ENCODE measurements at places on chromosomes 16 and 17.

GRCh38 chr17:76000755-76001521, at the start of gene CDK3:
Gene CDK3, plus strand, starts transcription at chr17:76000855. Its CDS starts 571 bp downstream, at chr17:76001426.
- DNase-seq: no peak

GRCh38 chr17:27596566-27597187, 34.3 kb upstream of the LGALS9 start:
- DNase-seq: no peak

DNA sequence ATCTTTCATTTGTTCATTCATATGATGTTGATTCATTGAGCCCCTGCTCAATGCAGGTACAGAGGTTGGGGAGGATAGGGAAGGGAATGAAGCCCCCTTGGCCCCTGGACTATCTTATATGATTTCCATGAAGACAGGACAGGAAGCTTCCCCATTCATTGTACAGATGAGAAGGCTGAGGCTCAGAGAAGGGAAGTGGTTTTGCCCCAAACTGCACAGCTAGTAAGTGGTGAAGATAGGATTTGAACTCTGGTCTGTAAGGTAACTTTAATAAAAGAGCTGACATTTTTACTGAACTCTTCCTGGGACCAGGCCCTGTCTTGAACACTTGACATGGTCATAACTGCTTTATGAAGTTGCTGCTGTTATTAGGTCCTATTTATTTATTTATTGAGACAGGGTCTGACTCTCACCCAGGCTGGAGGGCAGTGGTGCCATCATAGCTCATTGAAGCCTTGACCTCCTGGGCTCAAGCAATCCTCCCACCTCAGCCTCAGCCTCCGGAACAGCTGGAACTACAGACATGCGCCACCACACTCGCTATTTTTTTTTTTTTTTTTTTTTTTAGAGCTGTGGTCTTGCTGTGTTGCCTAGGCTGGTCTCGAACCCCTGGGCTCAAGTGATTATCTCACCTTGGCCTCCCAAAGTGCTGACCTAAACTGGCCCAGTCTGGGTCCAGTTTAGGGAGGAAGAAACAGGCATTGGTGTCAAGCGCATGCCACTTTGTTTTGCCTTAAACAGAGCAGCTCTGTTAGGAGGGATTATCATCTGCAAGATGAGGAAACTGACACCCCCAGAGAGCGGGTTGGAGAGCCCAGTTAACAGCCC, 5.0 kb downstream of the CTF1 start:
- no peak for DNase-seq

- no peak for DNase-seq
These were observed 77.6 kb upstream of the KSR1 start for GRCh38 chr17:27378482-27379175.

- no peak for DNase-seq
These were observed 323.3 kb downstream of the BCAS3 start for GRCh38 chr17:61000911-61001310.

DNA sequence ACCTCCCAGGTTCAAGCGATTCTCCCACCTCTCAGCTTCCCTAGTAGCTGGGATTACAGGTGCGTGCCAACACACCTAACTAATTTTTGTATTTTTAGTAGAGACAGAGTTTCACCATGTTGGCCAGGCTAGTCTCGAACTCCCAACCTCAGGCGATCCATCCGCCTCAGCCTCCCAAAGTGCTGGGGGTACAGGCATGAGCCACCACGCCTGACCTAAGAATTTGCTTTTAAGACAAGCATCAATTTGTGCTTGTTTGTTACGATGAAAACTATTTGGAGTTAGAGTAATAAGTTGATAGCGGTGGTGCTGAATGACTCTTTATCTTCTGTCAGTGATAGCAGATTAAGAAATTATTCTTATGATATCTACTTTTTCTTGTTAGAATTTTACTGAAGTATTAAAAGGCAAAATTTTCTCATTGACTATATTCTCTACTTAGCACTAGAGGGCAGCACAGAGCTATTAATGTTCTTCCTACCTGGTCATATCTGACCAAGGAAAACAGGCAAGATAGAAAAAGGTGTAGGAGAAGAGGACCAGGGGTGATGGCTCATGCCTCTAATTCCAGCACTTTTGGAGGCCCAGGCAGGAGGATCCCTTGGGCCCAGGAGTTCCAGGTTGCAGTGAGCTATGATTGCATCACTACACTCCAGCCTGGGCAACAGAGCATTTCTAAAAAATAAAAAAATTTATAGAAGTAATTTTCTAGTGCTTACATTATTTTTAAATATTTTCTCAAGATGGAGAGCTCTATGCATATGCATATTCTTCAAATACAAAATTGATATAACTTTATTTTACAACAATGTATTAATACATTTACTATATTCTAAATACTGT, 24.5 kb downstream of the STXBP4 start:
- DNase-seq: peak; percentile 94

DNA sequence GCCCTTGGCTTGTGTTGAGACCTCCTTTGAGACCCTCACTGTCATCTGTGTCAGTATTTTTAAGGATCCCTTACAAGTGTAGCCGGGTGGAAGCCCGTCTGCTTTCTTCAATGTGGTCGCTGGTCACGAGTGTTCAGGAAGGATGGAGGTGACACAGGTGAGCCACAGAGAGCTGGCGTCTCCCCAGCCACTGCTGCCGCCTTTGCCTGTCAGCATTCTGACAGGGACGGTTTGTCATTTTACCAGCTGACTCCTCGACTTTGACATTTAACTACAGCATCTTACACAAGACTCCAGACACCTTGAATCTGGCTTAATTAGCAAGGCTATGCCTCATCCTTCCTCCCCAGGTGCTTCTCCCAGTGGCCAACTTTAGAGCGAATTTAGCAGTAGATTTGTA, 56.3 kb upstream of the MPHOSPH6 start:
- no peak for DNase-seq

GRCh38 chr17:58403311-58403710, 14.0 kb downstream of the RNF43 start:
- DNase-seq: no peak

GRCh38 chr17:32495359-32496231, 8.8 kb downstream of the CDK5R1 start:
- DNase-seq: no peak

DNA sequence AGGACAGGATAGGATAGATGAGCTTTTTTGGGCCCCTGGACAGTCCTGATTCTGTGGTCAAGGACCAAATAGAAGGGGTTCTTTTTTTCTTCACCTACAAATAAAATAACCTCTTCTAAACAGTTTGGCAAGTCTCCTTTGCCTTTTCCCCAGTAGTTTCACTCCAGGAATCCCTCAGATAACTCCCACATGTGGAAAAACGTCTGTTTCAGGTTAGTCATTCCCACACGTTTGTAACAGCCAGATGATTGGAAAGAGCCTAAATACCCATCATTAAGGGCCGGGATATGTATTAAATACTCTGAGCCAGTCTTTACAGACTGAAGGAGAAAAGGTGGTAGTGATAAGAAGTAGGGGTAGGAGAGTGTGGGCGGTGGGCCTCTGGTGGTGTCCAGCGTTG, 58.3 kb downstream of the PLD6 start:
- DNase-seq: no peak

GRCh38 chr17:9199571-9200551, 178.6 kb downstream of the NTN1 start:
- DNase-seq: no peak

- no peak for DNase-seq
These were observed 50.1 kb downstream of the B9D1 start for GRCh38 chr17:19312406-19312805.

GRCh38 chr17:36727052-36727451, 125.7 kb downstream of the MRM1 start:
- DNase-seq: no peak

DNA sequence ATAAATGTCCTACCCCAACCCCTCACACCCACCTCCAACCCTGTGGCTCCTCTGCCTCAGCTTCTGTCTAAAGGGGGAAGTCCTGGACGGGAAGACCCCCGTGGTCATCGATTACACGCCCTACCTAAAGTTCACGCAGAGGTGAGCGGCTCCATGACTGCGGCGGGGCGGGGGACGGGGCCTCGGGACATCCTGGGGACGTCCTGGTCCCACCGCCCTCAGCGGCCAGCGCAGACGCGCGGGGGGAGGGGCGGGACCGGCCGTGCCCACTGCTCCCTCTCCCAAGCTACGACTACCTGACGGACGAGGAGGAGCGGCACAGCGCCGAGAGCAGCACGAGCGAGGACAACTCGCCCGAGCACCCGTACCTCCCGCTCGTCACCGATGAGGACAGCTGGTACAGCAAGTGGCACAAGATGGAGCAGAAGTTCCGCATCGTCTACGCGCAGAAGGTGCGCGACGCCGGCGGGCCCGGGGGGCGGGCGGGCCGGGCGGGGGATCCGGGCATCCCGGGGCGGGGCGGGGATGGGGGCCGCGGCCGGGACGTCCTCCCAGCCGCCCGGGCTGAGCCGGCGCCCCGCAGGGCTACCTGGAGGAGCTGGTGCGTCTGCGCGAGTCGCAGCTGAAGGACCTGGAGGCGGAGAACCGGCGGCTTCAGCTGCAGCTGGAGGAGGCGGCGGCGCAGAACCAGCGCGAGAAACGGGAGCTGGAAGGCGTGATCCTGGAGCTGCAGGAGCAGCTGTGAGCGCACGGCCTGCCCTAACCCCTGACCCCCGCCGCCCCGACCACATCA, 6.7 kb downstream of the RUNDC3A start:
- DNase-seq: peak; percentile 49

DNA sequence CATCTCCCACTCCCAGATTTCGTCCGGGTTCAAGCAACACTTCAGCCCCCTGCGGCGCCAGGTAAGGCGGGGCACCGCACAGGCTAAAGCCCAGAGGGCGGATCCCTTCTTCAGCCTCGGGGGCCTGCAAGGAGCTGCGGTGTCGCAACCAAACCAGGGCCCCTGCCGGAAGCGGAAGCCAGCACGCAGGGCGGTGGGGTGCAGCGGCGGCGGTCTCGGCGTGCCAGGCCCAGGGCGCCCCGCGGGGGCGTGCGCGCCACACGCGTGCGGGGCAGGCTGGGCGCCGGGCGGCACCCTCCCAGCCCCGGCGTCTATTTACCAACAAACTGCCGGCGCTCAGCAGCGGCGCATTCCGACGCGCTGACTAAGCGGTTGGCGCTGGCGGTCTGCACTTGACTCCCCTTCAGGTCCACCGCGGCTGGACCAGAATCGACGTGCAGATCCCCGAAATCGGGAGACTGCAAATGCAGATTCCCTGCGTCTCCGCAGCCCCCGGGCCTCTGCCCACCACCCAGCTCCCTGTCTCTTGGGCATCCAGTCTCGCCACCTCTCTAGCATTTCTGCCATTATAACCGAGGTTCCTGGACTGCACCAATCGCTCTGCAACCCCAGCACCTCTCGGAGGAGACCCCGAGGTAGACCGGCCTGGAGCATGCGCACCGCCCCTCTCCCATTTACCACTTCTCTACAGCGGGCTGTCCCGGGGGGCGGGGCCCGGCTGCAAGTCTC, 421 bp upstream of the DLX4 start:
- DNase-seq: peak; percentile 83

GRCh38 chr17:33517746-33518145, 224.7 kb upstream of the ASIC2 start:
- DNase-seq: no peak

DNA sequence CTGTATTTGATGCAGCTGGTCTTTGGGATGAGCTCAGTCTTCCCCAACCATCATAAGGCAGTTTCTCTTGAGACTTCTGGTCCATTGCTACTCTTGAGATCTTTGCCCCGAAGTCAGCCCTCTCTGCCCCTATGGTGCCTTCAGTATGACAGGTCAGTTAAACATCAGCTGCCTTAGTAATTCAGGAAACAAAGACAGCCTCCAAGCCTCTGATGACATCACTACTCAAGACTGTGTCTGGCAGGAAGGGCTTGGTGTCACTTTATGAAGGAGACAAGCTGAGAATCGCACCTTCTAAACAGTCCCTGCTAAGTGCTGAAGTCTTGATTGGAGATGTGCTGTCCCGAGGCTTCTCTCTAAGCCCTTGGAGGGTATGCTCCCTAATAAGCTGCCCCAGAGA, 104.9 kb upstream of the TBX2 start:
- DNase-seq: no peak

GRCh38 chr17:77476006-77476405, 335.2 kb downstream of the SEC14L1 start:
- no peak for DNase-seq

DNA sequence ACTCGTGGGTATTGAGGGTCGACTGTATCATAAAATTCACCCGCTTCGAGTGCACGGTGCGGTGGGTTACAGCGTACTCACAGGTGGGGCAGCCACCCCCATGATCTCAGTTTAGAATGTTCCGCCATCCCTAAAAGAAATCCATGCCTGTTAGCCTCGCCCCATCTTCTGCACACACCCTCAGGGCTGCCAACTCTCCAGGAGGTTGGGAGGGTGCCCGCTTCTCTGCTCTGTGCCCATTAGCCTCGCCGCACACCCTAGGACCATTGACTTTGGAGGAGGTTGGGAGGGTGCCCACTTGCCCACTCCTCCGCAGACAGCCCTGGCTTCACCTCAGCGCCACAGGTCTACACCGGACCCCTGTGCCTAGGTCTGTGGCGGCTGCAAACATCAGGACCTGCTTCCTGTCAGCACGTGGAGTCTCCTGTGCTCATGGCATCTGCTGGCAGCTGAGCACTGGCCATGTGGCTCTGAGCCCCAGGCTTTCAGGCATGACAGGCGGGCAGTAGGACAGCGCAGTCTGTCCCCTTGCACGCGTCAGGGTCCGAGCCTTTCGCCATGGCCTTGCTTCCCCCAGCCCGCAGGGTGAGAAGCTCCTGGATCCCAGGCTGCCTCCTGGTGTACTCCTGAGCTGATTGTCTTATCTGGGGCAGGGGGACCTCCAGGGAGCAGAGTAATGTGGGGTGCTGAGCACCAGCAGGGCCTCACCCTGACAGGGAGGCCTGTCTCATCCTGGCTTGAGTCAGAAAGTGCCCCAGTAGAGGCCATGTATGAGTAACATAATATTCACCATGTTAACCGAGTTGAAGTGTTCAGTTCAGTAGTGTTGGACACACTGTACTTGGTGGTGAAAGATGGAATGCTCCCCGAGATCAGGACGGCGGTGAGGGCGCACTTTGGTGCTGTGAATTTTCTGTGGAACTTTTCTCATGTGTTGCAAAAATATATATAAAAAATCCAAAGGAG, 21.9 kb downstream of the NME3 start:
- no peak for DNase-seq

- DNase-seq: peak; percentile 81
These were observed 311.4 kb downstream of the SEC14L1 start for GRCh38 chr17:77451894-77452852.

- DNase-seq: no peak
These were observed 16.6 kb upstream of the IL21R start for GRCh38 chr16:27385398-27385797.

DNA sequence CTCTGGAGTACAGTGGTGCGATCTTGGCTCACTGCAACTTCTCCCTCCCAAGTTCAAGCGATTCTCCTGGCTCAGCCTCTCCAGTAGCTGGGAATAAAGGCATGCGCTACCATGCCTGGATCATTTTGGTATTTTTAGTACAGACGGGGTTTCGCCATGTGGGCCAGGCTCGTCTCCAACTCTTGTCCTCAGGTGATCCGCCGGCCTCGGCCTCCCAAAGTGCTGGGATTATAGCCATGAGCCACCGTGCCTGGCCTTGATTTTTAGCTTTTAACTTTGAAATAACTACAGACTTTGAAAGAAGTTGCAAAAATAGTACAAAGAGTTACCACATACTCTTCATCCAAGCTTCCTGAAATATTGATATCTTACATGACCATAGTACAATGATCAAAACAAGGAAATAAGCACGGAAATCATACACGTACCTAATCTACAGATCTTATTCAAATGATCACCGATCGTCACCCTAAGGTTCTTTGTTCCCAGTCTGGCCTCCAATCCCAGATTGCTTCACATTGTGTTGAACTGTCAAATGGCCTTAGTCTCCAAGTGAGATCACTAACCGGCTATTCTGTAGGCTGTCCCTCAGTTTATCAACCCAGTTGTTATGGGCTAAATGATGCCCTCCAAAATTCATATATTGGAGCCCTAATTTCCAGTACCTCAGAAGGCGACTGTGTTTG, 18.4 kb downstream of the NPIPA1 start:
- DNase-seq: no peak

GRCh38 chr17:66661411-66662256, 173.3 kb upstream of the CACNG5 start:
- peak; percentile 39 for DNase-seq
